Fibroblast of upper back skin (primary cell): ENCODE measurements at places on chromosomes 13 and 19.

GRCh38 chr19:30084390-30084819 is 142.4 kb downstream of the URI1 start:
- no peak for DNase-seq

GRCh38 chr19:13430790-13431582 is 75.3 kb downstream of the CACNA1A start:
- peak; percentile 53 for DNase-seq

GRCh38 chr13:67498948-67499347 is 268.8 kb upstream of the PCDH9 start:
- no peak for DNase-seq

GRCh38 chr19:8357007-8357521 is 6.9 kb upstream of the ANGPTL4 start:
- DNase-seq = no peak

GRCh38 chr13:54705738-54706137 is 1677.1 kb downstream of the OLFM4 start:
- DNase-seq = no peak

GRCh38 chr19:31349160-31349881 is at the start of gene TSHZ3:
TSS of gene TSHZ3 (minus strand) at chr19:31349436. CDS start at chr19:31349219, 217 bp downstream.
- DNase-seq = peak; percentile 88

DNA sequence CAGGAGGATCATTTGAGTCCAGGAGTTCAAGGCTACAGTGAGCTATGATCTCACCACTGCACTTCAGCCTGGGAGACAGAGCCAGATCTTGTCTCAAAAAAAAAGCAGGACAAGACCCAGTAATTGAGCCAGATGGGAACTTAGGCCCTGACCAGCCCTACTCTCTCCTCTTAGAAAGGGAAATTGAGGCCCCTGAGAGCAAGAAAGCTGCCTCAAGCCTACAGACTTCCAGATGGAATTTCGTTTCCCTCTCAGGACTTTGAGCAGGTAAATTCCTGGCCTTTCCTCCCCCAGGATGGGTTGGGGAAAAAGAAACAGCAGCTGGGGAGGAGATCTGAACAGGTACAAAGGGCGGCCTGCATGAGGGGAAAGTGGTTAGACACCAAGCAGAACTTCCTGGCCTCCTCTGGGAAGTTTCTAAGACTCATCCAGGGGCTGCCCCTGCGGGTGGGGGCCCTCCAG is 3.6 kb upstream of the BCL3 start:
- no peak for DNase-seq

DNA sequence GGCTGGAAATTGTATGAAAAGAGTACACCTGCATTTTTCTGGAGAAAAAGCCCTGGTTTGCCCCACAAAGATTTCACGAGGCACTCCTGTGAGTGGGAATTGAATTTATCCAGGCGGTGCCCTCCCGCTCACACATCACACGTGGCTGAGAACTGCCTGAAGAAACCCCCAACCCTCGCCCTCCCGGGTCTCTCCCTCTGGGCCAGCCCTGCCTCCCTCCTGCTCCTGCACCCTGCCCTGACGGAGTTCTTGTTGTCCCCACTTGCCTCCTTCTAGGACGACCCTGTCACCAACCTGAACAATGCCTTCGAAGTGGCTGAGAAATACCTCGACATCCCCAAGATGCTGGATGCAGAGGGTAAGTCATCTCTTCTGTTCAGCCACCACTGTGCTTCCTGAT is 35.2 kb downstream of the CAPN12 start:
- DNase-seq = no peak
